Kasumi-1 (cell line): ENCODE measurements at places on chromosomes 4 and X.
A peak's percentile ranks its signal among the peaks of the same experiment; 100 is the strongest.

DNA sequence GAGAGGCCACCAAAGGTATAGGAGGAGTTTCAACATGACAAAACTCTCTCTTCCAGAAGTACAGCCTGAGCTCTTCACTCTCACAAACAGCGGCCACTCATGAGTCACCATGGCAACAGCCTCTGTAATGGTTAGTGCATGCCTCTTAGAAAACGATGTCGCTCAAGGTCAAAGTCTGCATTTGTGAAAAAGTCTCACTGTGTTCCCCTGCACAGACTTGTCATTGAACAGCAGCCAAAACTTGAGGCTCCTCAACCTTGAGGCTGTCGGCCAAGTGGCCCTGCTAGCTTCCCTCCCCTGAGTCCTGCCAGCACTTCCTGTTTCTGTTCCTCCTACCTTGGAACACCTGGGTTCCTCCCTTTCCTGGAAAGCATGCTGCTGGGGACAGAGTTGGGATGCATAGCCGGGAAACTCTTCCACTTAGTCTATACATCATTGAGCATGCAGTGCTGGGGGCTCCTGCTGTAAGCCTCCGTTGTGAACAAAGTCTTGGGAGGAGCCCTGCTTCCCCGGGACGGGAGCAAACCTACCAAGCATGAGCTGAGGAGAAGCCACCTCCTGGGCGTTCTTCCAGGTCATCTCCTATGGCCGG lies 66.6 kb downstream of the ING2 start:
- peak; percentile 22 for DNase-seq

- DNase-seq, result no peak
Measured at GRCh38 chr4:177546745-177547144, 104.5 kb upstream of the AGA start.

- DNase-seq, result no peak
Measured at GRCh38 chrX:132467026-132467425, 21.8 kb downstream of the MBNL3 start.

GRCh38 chr4:98510757-98511517 lies 147.5 kb downstream of the TSPAN5 start:
- peak; percentile 39 for DNase-seq

GRCh38 chrX:107970073-107970472 lies 12.1 kb downstream of the TEX13B start:
- DNase-seq, result no peak
